Thymus (tissue), 14 donors: ENCODE measurements at places on chromosomes 13 and 19. TPM values are rescaled to one million over a fixed set of nuclear protein-coding genes. Genes with fewer than 3 reads are reported as not detected.

GRCh38 chr13:76656056-76656455 lies 230.1 kb downstream of the KCTD12 start:
- DNase-seq: no peak

- no peak for DNase-seq
Measured at GRCh38 chr13:23934520-23934919, 37.2 kb upstream of the C1QTNF9B start.

DNA sequence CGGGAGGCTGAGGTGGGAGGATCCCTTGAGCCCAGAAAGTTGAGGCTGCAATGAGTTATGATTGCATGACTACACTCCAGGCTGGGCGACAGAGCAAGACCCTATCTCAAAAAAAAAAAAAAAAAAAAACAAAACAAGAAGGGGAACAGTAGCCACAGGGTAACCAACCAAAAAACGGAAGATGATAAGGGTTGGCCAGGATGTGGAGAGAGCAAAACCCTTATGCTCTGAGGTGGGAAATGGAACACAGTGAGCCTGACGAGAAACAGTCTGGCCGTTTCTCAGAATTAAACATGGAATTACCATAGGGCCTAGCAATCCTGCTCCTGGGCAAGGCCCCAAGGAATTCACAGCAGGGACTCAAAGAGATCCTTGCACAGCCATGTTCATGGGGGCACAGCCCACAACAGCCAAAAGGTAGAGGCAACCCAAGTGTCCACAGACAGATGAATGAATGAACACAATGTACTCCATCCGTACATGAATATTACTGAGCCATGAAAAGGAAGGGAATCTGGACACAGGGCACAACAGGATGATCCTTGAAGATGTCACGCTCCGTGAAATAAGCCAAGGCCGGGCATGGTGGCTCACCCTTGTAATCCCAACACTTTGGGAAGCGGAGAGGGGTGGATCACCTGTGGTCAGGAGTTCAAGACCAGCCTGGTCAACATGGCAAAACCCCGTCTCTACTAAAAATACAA lies 11.3 kb downstream of the NMRK2 start:
- DNase-seq: no peak

DNA sequence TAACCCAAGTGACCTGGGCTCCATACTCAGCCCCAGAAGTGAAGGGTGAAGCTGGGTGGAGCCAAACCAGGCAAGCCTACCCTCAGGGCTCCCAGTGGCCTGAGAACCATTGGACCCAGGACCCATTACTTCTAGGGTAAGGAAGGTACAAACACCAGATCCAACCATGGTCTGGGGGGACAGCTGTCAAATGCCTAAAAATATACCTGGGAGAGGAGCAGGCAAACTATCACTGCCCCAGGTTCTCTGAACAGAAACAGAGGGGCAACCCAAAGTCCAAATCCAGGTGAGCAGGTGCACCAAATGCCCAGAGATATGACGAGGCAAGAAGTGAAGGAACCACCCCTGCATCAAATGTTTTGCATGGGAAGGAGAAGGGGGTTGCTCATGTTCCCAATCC lies 6.1 kb upstream of the CEACAM7 start:
- no peak for DNase-seq

The CEACAM4 gene
- 0.52 TPM for total RNA-seq
